ENCODE measurements at places on chromosomes 4 and X.

GRCh38 chr4:81826335-81826734 is 354.6 kb upstream of the RASGEF1B start:
- no peak for DNase-seq

- no peak for DNase-seq
Measured at GRCh38 chr4:125986307-125986706, 671.6 kb downstream of the FAT4 start.

DNA sequence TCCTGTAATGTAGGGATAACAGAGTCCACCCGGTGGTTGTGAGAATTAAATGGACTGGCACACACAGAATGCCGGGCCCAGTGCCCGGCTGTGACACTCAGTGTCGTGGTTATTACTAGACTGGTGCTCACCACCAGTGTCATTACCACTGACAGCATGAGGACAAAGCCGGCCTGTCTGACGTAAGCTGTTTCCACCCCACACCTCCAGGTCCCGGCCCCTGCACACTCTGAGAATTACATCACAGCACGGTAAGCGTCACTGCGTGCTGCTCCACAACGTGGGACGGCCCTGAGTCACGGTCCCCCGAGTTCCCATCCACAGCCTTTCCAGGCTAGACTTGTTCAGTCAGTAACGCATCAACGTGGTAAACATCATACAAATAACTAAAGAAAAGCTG is 22.9 kb downstream of the FAT1 start:
- DNase-seq: no peak

- DNase-seq: no peak
Measured at GRCh38 chr4:131584587-131584986, 1564.5 kb upstream of the PCDH10 start.

DNA sequence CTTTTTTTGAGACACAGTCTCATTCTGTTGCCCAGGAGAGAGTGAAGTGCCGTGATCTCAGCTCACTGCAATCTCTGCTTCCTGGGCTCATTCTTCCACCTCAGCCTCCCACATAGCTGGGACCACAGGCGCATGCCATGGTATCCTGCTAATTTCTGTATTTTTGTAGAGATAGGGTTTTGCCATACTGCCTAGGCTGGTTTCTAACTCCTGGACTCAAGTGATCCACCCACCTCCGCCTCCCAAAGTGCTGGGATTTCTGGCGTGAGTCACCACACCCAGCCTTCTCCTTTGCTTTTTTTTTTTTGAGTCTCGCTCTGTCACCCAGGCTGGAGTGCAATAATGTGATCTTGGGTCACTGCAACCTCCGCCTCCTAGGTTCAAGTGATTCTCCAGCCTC is 94.1 kb downstream of the PDS5A start:
- DNase-seq: no peak

DNA sequence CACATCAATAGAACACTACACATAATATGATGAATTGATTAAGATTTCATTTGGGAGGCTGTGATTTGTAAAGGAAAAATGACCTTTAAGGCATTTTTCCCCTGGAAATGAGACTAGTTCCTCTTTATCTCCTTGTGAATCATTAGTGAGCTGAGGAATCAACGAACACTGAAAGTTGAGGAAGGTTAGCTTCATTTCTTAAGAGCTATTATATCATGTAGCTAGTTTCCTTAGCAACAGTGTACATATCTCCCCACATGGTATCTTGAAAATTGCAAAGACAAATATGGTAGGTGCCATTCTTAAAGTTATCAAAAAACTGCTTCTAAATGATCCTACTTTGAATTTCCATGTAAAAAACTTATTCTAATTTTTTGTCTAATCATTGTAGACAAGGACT is 127.5 kb upstream of the NRK start:
- DNase-seq: no peak

DNA sequence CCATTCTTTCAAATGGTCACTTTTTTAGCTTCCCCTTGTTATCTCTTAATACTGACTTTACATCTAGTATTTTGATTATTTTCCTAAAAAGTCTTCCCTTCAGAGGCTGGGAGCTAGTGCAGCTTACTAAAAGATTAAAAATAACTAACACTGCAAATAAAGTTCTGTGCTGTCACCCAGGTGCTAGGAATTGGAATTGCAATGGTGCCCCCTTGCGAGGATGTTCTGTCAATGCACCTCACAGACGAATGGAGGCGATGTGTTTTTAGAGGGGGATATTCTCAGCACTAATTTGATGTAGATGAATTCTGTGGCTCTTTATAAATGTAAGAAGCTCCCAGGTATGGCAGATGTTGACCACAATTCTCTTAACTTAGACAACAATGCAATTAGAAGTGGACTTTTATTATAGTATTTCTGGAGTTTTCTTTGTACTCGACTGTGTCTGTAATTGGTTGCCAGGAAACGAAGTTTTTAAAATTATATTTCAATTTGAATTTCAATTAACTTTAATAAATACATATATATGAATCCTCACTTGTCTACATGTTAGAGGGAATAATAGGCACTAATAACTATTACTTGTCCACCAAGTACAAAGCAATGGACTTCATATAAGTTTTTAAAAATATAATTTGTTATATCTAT is 22.0 kb upstream of the SMIM31 start:
- DNase-seq: peak; percentile 0

- DNase-seq: no peak
Measured at GRCh38 chr4:100081491-100081890, 108.8 kb downstream of the DDIT4L start.

DNA sequence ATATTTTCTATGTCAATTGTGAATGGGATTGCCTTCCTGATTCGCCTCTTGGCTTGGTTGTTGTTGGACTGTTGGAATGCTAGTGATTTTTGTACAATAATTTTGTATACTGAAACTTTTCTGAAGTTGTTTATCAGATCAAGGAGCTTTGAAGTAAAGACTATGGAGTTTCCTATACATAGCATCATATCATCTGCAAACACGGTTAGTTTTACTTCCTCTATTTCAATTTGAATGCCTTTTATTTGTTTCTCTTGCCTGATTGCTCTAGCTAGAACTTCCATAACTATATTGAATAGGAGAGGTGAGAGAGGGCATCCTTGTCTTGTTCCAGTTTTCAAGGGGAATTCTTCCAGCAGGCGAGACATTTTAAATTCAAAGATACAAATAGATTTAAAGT is 226.5 kb downstream of the FBXO8 start:
- no peak for DNase-seq

GRCh38 chr4:142846729-142847596 is 862 bp upstream of the INPP4B start:
- DNase-seq: peak; percentile 10

- DNase-seq: no peak
Measured at GRCh38 chr4:4572821-4573220, 31.0 kb upstream of the STX18 start.

- no peak for DNase-seq
Measured at GRCh38 chr4:149292425-149293007, 523.1 kb downstream of the IQCM start.

DNA sequence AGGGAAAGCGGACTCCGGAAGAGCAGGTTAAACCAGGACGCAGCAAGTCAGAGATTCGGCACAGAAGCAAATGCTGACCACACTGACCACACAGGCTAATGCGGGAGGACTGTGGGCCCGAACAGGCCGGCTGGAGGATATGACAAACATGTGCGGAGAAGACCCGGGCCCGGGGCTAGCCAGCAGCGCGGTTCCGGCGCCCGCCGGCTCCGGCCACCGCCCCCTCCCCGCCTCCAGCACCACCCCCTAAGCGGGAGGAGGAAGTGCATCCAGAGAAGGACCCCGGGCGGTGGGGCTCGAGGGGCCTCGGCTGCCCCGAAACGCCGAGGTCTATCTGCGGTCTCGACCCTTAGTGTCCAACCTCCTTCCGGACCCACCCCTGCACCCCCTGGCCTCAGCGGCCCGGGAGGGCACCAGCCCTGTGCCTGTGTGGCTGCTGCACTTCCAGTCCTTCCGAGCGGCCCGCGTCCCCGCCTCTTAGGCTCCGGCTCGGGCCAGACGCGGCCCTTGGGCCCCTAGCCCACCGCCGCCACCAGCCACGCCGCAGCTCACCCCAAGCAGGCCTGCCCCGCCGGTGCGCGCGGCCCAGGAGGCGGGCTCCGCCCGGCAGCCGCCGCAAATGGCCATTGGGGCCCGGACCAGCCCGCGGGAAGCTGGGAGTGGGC is 2.1 kb downstream of the ELOVL6 start:
- DNase-seq: peak; percentile 35

DNA sequence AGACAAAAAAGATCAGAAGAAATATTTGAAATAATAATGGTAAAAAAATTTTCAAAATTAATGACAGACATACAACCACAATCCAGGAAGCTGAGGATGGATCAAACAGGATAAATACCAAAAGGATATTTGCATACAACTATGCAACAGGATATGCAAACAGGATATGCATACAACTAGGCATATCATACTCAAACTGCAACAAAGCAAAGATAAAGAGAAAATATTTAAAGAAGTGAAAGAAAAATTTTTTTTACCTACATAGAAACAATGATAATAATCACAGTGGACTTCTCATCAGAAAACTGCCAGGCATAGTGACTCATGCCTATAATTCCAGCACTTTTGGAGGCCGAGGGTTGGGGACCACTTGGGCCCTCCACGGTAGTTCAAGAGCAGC is 11.3 kb upstream of the DHX15 start:
- no peak for DNase-seq

DNA sequence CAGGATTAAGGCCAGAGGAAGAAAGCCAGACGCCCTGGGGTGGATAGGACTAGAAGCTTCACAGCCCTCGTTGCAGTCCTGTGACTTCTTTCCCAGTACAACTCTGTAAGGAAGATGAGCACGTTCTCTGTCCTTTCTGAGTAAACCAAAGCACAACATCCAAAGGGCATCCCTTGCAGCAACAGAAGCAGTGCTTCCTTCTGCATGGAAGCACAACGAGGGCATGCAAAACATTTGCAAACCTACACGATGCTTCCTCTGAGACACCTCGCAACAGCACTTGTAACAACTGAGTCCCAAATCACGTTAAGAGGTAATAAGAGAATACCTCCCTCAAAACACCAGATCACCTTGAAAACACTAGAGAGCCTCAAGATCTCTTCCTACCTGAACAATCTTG is 335.7 kb upstream of the RASGEF1B start:
- DNase-seq: no peak

DNA sequence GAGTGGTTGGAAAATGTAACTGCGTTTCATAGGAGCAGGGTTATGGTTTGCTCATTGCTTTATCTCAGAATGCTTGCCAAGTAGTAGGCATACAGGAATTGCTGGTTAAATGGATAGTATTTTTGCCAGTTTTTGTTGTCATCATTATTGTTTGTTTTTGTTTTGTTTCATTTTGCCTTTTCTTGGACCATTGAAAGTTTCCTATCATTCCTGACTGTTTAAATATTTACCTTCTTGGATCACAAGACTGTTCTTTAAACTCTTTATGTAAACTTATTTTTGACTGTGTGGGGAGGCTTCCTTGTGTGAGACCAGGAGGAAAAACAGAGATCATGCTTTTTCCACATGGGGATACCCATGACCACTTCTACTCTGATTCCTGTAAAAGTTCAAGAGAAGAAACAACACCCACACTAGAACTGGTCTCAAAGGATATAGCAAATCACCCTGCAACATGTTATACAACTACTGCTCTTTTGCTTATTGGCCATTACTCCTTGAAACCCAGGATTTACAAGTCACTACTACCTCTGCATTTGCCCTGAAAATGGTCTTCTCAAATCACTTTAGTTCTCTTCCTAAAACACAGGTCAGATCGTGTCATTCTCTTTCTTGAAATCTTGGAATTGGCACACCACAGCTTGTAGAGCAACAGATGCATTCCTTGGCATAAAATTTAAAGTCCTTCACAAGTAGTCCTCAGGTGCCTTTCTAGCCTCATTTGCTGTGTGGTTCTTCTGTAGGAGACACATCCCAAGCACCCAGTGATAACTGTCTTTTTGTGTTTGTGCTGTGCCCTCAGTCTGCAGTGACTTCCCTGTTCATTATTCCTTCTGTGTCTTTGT is 51.3 kb downstream of the FNIP2 start:
- DNase-seq: no peak

- no peak for DNase-seq
Measured at GRCh38 chrX:19697416-19697815, 182.1 kb upstream of the MAP3K15 start.

- no peak for DNase-seq
Measured at GRCh38 chrX:2401201-2401589, 99.6 kb downstream of the DHRSX start.

DNA sequence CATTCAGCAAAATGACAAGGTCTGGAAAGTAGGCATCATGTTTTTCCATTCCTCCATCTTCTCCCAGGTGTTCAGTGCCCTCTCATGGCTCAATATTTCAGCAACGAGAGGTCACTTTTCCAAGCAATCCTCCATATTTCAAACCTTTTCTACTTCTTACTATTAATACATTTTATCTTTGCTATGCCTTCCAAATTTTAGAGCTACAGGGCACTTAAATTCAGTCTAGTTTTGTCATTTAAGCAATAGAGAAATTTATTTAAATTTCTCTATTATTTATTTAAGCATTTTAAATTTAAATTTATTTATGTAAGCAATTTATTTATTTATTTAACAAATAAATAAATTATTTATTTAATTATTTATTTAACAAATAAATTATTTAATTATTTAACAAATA is 305.1 kb upstream of the ANXA10 start:
- no peak for DNase-seq

GRCh38 chrX:120111611-120112010 is 4.1 kb downstream of the RHOXF1 start:
- DNase-seq: no peak

- DNase-seq: no peak
Measured at GRCh38 chrX:101262590-101262989, 28.5 kb downstream of the TAF7L start.

DNA sequence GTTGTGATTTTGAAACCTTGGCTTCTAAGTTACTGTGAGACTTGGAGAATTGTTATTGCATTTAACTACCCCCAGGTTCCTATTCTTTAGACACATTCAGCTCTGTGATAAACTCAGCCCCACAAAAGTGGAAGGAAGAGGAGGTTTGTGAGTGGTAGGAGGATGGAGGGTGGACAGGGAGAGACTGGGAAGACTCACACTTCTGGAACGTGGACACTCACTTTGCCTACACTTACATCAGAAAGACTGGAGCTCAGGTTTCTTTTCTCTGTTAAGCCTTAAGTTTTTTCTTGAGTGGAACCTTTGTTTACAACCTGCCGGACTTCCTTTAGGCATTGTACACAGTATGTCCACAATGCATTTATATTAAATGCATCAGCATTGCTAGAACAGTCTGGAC is 99.0 kb downstream of the AREG start:
- no peak for DNase-seq

DNA sequence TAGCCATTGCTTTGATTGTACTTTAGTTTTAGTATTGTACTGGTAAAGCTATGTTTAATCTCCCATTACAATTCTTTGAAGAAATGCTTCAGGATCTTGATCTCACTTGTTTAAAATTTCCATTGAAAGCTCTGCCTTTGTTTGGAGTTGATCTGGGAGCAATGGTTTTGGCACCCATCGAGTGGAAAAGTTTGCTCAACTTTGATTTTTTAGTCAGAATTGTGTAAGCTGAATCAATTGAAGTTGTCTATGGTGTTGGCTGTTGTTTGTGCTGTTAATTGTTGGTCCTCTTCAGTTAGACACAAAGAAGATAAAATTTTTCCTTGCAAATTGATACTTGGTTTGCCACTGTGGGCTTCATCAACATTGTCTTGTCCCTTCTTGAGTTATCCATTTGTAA is 99.8 kb upstream of the ADAD1 start:
- DNase-seq: no peak
